ENCODE measurements at places on chromosomes 6 and 20. TPM values are rescaled to one million over a fixed set of nuclear protein-coding genes. Genes with fewer than 3 reads are reported as not detected.

- no peak overlapping the region for H3K27ac ChIP-seq
- H3K4me1 ChIP-seq: no peaks in the 10 kb centered on the region
- H3K27me3 ChIP-seq: no peaks in the 10 kb centered on the region
- H3K4me3 ChIP-seq: no peak overlapping the region
These were observed 67.1 kb downstream of the LRFN2 start for GRCh38 chr6:40520084-40520483.

GRCh38 chr20:59677586-59677985 lies 73.2 kb downstream of the PHACTR3 start:
- no peaks in the 10 kb centered on the region for H3K4me1 ChIP-seq
- H3K27ac ChIP-seq: no peak overlapping the region
- no peaks in the 10 kb centered on the region for H3K27me3 ChIP-seq
- no peak overlapping the region for H3K4me3 ChIP-seq

DNA sequence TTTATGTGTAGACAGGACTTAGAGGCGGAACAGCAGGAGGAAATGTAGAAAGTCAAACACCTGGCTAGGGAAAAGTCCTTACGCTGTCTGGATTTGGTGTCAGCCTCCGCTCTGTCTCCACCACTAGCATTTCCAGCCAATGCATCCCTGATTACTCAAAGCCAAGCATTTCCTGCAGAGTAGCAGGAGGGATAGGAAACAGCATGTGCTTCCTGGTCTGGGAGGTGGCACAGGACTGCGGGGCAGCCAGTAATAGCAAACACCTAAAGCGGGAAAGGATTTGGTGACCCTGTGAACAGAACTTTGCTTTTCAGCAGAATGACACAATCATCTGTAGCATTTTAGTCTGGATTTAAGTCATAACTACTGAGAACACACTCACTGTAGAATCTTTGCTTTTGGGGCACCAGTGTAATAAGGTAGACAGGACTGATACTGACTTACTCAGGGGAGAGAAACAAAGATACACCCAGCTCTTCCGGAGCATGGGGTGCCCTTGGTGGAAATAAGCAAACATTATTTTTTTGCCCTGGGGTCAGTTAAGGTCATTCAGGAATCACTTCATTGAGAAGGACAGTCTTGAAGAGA lies 133.3 kb upstream of the AHI1 start:
- H3K4me3 ChIP-seq: no peak overlapping the region
- no peak for DNase-seq
- no peak overlapping the region for H3K27ac ChIP-seq

DNA sequence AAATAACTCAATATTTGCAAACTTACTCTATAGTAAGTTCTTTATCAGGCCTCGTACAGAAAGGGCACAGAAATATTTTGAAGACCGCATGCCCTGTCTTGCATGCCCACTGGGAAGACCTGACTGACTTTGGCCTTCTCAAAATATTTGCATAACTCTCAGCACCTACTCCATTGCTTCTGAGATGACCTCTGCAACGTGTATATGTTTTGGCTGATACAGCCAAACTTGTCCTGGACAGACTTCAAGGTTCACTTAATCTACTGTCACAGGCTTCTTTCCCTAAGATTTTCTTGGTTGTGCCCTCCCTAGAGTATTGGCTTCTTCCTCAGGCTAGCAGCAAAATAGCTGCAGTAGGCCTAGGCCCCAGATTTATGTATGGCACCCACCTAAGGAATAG lies 21.5 kb upstream of the SERINC3 start:
- no peak overlapping the region for H3K27ac ChIP-seq
- H3K36me3 ChIP-seq: no peaks in the 10 kb centered on the region
- no peak overlapping the region for H3K4me3 ChIP-seq

GRCh38 chr20:23622839-23623343 lies 14.9 kb downstream of the CST3 start:
- H3K36me3 ChIP-seq: no peaks in the 10 kb centered on the region
- no peak overlapping the region for H3K4me3 ChIP-seq
- no peaks in the 10 kb centered on the region for H3K27me3 ChIP-seq
- no peaks in the 10 kb centered on the region for H3K4me1 ChIP-seq
- peak overlapping the region; percentile 52 for H3K27ac ChIP-seq

FOXF2 gene
- total RNA-seq: 0.26 TPM

CST1 gene
- not detected for total RNA-seq
